ENCODE measurements at places on chromosomes 1 and 21. TPM values are rescaled to one million over a fixed set of nuclear protein-coding genes. Genes with fewer than 3 reads are reported as not detected.

- ATAC-seq = no peak
Observed at GRCh38 chr1:204652497-204652896, 33.0 kb downstream of the LRRN2 start.

PAQR6 gene
- 2.6 TPM for total RNA-seq

GRCh38 chr1:108699375-108700332, 7.5 kb downstream of the PRPF38B start:
- no peak for ATAC-seq

- ATAC-seq = no peak
Observed at GRCh38 chr1:194045416-194045815, 859.0 kb upstream of the B3GALT2 start.

BTG3 gene
- total RNA-seq = 38.1 TPM

ANGPTL7 gene
- total RNA-seq = 0.29 TPM

- no peak for ATAC-seq
Observed at GRCh38 chr1:244968471-244968871, 104.1 kb upstream of the HNRNPU start.
